CD4-positive, alpha-beta T cell treated with Interleukin-17A for 4 hours (primary cell): ENCODE measurements at places on chromosomes 2 and 18.
A peak's percentile ranks its signal among the peaks of the same experiment; 100 is the strongest.

- no peak for DNase-seq
Observed at GRCh38 chr2:218017211-218018053, 14.6 kb upstream of the TNS1 start.

- no peak for DNase-seq
Observed at GRCh38 chr2:164046040-164046439, 310.2 kb upstream of the FIGN start.

GRCh38 chr2:73933194-73933593, 6.5 kb downstream of the DGUOK start:
- no peak for DNase-seq

GRCh38 chr2:134360745-134361487, 107.0 kb downstream of the MGAT5 start:
- no peak for DNase-seq

- no peak for DNase-seq
Observed at GRCh38 chr2:113260991-113261390, 17.7 kb downstream of the PAX8 start.

GRCh38 chr2:8154936-8155335, 526.9 kb upstream of the ID2 start:
- no peak for DNase-seq

DNA sequence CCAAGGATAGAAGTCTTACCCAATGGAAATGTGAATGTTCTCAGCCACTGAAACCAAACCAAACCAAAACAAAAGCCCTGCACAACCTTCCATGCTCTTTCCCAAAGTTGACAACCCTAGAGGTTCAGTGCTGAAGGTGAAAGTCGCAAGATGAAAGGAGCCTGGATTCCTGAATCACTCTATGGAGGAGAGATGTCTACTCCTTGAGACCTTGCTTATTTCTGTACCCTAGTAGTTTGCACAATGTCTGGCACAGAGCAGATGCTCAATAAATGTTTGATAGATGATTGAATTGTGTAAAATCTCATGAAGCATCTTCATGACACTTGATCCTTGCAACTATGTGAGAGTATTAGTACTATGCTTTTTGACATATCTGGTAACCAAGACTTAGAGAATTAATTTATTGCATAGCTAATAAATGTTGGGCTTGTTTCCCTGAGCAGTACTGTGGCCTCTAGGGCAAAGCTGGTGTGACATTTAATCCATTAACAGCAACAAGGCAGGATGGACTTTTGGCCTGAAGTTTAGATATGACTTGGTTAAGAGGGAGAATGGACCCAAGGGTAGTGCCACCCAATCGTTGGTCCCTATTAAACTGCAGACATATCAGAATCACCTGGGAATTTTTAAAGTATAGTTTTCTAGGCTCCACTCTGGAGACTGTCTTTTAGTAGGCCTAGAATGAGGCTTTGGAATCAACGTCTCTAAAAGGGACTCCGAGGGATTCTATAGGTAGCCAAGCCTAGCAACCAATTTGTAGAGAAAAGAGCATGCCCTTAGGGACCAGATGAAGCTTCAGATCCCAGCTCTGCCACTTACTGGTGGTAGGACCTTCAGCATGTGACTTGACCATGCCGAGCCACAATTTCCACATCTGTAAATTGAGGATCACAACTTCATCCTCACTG, 145.9 kb downstream of the DDX1 start:
- DNase-seq, result no peak

- DNase-seq, result no peak
Observed at GRCh38 chr2:64860276-64860885, 128.8 kb upstream of the SLC1A4 start.

GRCh38 chr2:5365871-5366461, 326.2 kb upstream of the SOX11 start:
- DNase-seq, result peak; percentile 12
